ENCODE measurements at places on chromosomes 1 and 21. TPM values are rescaled to one million over a fixed set of nuclear protein-coding genes. Genes with fewer than 3 reads are reported as not detected.

GRCh38 chr1:42454403-42454802 lies 1.4 kb downstream of the ZMYND12 start:
- no peak for DNase-seq

- peak; percentile 93 for DNase-seq
Measured at GRCh38 chr1:1540090-1540817, at the start of gene TMEM240. TMEM240 (minus strand) TSS chr1:1540624; CDS start chr1:1540346, 278 bp downstream.

GRCh38 chr1:21564521-21565095 lies 55.4 kb downstream of the ALPL start:
- no peak for DNase-seq

DNA sequence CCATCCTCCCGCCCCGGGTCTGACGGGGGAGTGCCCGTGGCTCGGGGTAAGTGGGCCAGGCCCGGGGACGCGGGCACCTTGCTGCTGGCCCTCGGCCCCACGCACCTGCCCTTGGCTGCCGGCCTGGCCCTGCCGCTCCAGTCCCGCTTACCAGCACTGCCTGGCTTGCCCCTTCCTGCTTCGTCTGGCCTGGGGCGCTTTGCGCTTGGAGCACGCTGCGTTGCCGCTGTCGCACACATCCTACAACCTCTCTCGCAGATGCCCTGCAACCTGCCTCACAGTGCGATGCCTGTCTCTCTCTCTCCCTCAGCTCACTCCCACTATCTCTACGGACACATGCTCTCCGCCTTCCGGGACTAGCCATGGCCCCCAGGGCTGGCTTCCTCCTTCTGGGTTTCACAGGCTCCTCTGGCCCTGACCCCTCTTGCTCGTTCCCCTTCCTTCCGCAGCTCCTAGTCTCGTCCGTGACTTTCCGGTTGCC lies 9.7 kb downstream of the MYOG start:
- DNase-seq: no peak

- DNase-seq: no peak
Measured at GRCh38 chr1:209772126-209772525, 12.2 kb downstream of the C1orf74 start.

DNA sequence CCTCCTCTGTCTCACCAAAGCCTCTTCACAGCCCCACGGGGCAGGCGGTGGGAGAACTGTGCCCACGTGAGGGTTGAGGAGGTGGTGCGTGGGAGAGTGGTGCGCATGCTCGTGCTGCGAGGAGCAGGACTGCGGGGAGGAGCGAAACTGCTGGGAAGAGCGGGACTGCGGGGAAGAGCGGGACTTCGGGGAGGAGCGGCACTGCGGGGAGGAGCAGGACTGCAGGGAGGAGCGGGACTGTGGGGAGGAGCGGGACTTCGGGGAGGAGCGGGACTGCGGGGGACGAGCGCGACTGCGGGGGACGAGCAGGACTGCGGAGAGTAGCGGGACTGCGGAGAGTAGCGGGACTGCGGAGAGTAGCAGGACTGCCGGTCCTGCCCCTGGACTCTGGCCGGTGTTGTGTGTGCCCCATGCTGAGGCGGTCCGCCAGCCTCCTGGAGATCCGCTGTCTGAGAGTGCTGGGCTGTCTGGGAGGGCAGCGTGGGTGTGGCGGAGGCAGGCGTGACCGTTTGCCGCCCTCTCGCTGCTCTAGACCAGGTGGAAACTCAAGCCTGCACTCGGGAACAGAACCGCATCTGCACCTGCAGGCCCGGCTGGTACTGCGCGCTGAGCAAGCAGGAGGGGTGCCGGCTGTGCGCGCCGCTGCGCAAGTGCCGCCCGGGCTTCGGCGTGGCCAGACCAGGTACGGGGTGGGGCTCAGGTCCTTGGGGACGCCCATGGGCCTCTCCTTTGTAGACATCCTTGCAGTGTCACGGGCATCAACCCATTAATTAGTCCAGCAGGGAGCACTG lies 24.6 kb downstream of the TNFRSF1B start:
- DNase-seq: no peak

DNA sequence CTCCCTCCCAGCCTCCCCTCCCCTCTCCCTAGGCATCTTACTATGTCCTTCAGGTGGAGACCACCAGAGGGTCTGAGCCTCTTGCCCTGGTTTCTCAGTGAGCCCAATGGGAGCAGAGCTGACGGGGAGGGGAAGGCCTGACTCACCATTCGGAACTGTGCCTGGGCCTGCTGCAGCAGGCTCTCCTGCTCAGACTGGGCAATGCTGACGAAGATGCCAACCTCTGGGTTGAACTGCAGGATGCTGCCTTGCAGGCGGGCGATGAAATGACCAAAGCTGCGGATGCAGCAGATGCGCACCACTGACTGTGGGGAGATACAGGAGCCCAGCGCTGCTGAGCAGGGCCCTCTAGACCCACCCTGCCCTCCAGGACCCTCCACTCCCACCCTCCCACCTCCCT lies 11.0 kb upstream of the PAQR6 start:
- DNase-seq: no peak

DNA sequence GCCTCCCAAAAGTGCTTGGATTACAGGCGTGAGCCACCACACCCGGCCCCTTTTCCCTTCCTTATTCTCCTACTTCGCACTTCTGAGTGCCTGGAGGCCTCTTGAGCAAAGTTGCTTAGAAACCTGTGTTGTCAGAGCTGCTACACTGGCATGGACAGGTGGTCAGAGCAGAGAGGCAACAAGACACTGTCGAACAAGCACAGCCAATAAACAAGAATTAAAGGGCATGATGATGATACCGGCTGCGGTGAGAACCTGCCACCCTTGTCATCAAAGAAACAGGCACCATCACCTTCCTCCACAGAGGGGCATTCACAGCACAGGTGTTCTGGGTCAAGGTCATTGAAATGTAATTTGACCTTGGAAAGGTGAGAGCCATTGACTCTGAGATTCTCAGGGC lies 23.3 kb downstream of the STUM start:
- DNase-seq: no peak

- no peak for DNase-seq
Measured at GRCh38 chr1:56329970-56330369, 249.4 kb downstream of the PLPP3 start.

DNA sequence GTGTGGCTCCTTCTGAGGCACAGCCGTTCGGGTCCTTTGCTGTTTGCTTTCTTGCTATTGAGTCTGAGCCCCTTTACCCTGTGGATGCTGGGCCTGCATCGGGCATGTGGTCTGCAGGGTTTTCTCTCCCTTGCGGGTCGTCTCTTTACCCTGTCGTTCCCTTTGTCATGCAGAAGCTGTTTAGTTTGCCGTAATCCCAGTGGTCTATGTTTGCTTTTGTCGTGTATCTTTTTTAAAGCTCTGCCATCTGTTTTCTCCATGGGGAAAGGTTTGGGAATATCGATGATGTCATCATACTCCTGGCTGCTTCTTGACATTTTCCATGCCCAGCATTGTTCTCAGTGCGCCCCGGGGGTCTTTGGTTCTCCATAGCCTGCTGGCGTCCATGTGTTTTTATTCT lies 68.2 kb downstream of the AGPAT3 start:
- DNase-seq: no peak

DNA sequence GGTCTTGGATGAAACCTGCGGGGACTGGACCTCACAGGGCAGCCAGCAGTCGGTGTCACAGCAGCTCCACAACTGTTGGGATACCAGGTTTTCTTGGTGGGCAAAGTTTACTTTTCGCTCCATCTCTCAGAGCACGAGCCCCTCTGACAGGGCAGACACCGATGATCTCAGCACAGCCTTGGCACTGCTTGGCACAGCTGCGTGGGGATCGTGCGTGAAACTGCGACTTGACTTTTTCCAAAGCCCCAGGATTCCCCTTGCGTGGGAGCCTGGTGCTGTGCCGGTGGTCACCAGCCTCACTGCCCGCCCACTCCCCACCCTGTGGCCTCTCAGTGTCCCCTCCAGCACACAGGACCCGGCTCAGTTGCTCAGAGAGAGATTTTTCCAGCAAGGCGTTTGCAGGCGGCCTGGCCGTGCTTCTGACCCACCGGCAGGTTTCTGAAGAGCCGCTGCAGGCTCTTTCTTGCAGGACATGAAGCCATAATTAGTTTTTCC lies 57.3 kb downstream of the SIK1 start:
- no peak for DNase-seq

The PDZK1 gene
- total RNA-seq: 0.75 TPM

DNA sequence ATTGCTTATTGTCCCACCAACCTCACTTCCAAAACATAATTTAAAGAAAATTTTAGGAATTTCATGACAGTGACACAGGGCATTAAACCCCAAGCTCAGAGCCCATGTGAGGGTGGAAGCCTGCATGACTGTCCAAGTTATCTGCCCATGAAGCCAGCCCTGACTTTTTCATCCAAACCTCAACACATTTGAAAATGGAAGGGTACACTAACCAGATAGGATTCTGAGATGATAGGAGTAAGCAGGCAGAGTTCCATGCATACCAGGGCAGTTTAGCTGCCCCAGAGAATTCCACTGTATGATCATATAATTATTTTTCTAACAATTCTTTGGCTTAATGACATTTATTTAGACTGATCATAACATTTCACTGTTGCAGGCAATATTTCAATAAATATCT lies 986.0 kb downstream of the TTLL7 start:
- no peak for DNase-seq

DNA sequence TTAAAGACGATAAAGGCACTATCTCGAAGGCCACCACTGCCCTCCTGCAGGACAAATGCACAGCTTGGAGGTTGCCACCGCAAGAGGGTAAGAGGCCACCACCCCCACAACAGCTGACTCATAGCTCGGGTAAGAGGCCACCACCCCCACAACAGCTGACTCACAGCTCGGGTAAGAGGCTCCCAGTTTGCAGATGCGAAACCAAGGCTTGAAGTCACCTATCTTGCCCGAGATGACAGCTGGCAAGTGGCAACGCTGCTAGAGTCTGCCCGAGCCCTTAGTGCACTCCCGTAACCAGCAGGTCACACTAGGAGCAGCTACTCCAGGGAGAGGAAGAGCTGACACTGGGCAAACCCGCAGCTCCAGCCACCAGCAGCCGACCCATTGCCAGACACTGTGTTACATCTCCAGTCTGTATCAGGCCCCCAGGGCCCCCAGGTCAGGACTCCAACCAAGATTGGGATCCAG lies 17.1 kb upstream of the SPSB1 start:
- DNase-seq: no peak

DNA sequence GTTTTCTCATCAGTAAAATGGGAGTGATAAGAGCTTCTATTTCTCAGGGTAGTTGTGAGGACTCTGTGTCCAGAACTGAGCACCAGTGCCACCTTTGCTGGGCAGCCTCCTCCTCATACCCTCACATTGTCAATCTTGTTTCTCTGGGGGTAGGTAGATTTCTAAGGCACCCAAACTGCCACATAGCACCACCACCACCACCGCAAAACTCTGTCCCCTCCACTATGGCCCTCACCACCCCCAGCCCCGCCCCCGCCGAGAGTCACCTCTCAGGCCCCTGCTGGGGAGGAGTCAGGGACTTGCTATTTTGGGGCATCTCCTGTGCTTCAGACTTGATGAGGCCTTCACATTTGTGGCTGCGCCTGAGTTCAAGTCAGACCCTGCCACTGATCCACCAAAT lies 549.2 kb downstream of the PTPRU start:
- DNase-seq: no peak

DNA sequence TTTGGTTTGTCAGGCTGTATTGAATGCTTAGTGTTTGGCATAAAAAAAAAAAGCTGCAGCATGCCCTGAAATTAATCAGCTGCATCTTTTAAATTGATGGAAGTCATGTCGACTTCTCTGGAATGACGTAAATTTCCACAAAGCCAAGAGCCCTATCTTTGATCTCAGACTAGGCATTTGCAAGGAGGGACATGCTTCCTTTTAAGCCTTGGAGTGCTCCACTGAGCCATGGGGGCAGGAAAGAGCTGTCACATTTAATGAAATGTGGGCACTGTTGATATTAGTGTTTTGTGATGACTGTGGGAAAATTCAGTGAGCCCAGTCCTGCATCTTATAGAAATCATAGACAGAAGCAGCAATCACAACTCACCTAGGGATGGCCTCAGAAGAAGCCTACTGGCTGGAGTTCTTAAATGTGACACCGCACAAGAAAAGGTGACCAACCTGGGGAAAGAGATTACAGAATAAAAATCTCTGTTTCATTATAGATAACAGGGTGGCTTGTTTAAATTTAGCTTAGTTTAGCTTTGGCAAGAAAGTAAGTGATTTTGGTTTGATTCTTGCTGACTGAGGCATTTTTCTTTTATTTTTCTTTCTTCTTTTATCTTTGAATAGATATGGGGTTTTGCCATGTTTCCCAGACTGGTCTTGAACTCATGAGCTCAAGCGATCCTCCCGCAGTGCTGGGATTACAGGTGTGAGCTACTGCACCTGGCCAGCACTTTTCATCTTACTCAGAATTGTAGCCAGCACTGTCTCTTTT lies 188.2 kb downstream of the HHAT start:
- DNase-seq: no peak

GRCh38 chr21:38702196-38702595 lies 103.5 kb upstream of the ETS2 start:
- DNase-seq: no peak

- DNase-seq: no peak
Measured at GRCh38 chr1:6823793-6824192, 38.5 kb downstream of the CAMTA1 start.

The ATP1A4 gene
- not detected for total RNA-seq

GRCh38 chr1:160210561-160210960 lies 5.4 kb downstream of the PEA15 start:
- no peak for DNase-seq

DNA sequence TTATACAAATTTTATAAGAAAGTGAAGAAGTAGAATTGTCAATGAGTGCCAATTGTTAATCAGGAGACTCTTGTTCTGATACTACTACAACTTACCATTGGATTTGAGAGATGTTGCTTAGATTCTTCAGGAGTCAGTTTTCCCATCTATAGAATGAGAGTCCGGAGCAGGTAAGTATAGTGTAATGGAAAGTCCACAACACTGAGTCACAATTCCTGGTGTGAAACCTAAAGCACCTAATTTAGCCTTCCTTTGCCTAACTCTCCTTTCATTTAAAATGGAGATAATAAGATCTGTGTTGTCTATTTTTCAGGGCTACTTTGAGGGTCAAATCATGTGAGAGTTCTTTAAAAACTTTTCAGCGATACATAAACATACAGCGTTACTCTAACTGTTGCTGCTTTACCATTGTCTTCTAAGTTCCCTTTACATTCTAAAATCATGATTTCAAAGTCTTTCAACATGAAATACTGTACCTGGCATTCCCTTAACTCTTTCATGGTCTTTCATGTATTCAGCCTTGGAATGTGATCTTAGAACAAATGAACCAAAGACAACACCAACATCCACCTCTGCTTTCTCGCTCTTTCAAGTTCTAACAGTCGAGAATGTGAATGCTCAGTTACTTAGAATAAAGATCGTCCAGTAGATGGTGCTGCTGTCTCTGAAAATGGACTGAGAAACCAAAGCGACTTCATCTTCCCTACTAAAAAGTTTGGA lies 90.9 kb downstream of the SLC30A10 start:
- no peak for DNase-seq

- no peak for DNase-seq
Measured at GRCh38 chr1:220873868-220874655, 5.2 kb upstream of the HLX start.

The EXOSC10 gene
- total RNA-seq: 49.4 TPM

DNA sequence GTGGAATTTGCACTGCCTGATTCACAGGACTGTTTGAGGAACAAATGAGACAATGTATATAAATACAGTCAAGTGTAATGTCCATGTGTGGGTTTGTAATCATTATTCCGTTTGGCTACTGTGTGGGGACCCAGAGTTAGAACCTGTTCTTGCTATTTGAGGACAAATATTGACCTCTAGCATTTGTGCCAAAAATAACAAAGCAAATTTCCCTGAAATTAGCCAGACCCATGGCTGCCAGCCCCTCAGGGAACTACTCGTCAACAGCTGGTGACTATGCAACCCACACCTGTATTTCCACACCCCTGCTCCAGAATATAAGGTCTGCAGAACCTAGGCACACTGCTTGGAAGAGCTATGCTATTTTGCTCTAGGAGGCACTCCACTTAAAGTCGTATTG lies 70.7 kb downstream of the KCNJ6 start:
- peak; percentile 80 for DNase-seq

The KRTAP20-2 gene
- total RNA-seq: not detected
